ENCODE measurements at places on chromosomes 4 and X. TPM values are rescaled to one million over a fixed set of nuclear protein-coding genes. Genes with fewer than 3 reads are reported as not detected.

DNA sequence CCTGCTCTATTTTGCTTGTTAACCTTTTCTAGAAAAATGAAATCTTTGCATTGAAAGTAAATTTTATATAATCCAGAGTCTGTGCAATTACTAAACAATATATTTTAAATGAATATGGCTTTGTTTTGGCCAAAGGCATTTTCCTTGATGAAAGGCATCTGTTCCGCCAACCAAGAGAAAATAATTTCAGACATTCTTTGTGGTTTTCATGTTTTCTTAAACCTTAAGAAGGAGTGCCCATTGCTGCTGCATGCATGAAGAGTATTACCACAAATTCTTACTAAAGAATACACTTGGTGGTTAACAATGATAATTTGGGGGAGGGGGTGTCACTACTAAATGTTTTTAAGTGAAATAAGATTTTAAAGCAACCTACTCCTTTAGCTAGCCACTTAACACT lies 2.7 kb upstream of the PDGFC start:
- DNase-seq: peak; percentile 58

DNA sequence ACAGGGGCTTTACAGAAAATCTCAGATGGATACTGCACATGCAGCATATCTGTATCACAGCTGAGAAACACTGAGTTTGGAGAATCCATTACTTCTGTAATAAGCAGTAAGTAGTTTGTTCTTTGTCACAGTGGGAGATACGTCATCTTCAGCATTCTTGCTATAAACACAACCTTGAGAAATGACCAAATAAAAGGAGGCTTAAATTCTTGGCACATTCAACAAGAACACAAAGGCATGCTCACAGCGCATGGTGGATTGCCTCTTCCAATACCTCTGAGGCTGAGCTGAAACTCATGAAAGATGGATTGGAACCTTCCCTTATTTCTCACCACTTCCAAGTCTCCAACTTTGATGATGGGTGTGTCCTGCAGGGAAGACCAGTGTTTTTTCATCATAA lies 54.5 kb downstream of the ANXA5 start:
- DNase-seq: no peak

DNA sequence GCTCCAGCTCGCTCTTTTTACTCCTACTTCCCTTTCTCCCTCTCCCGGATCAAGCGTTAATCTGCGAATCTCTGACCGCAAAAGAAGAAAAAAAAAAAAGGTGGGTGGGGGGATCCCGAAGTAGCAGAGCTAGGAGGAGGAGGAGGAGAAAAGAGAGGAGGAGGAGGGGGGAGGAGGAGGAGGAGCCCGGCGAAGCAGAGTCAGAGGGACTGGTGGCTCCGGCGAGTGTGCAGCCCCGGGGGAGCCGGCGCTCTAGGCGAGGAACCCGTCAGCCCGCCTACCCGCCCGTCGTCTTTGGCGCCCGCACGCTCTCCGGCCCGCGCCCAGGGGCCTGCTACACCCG lies at the start of gene NHSL2:
Gene NHSL2 (plus strand): TSS at position 203 of the 343 bp plus-strand sequence.
- DNase-seq: no peak

GRCh38 chr4:40675166-40675565 lies 45.5 kb upstream of the RBM47 start:
- DNase-seq: no peak

DNA sequence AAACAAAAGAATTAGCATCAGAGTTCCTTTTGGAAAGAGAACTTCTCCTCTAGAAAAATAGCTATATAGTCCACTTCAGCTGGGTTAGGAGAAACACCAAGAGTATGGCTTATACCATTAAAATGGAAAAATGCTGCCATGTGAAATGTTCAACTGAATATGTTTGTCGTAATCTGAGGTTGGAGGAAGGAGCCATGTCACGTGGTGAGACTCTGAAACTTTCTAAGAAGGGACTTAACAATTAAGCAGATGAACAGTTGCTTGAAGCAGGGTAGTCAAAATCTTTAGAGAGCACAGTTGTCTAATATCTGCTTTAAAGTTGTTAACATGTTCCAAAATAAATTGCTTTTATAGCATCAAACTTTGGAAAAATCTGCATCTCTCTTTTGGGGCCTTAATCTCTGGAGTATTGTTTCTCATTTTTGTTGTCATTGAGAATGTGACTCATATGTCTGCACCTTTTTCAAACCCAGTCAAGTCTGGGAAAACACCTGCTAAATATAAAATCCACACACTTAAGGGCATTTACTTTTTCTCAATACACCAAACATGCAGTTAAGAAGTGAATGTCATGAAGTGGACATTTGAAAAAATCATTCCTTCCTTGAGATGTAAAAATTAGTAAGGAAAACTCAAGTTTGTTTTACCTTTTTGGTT lies 168.8 kb upstream of the PDE5A start:
- DNase-seq: no peak

DNA sequence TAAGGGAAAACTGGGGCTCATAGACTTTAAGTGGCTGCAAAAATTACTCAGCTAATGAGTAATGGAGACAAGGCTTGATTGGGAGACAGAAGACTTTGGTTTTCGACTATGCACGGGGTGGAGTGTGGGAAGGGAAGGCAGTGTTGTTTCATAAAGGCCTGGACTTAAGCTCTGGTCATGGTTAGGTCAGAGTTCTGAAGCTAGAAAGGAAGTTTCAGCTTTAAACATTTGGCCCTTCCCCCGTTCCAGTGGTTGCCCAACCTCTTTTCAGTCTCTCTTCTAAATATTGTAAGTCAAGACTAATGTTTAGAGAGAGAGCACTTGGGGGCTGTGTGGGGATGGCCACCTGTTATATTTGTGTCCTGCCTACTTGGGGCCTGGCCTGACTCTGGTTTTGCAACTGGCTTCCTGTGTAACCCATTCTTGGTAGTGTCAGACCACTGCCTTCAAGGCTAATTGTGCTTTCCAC lies 21.0 kb downstream of the MSN start:
- DNase-seq: peak; percentile 71

GRCh38 chr4:140382732-140383131 lies 9.3 kb downstream of the SCOC start:
- DNase-seq: no peak

- no peak for DNase-seq
Measured at GRCh38 chr4:151717314-151717713, 43.5 kb downstream of the GATB start.

- DNase-seq: no peak
Measured at GRCh38 chr4:78558410-78558809, 6.8 kb downstream of the ANXA3 start.

Gene ATRX
- 72.4 TPM for total RNA-seq

GRCh38 chr4:105430811-105431210 lies 43.1 kb downstream of the PPA2 start:
- DNase-seq: no peak

GRCh38 chrX:154419688-154420401 lies 8.5 kb downstream of the TAFAZZIN start:
- DNase-seq: no peak

Gene EFHC2
- total RNA-seq: 0.21 TPM

GRCh38 chrX:20330545-20330944 lies 63.8 kb upstream of the RPS6KA3 start:
- DNase-seq: no peak

Gene KLHL4
- 13.0 TPM for total RNA-seq

- no peak for DNase-seq
Measured at GRCh38 chrX:11558972-11559371, 106.7 kb downstream of the ARHGAP6 start.

GRCh38 chrX:106891762-106892460 lies 11.2 kb downstream of the RIPPLY1 start:
- no peak for DNase-seq

Gene TLR8
- total RNA-seq: not detected

GRCh38 chrX:105126201-105126600 lies 94.3 kb downstream of the TEX13A start:
- DNase-seq: no peak

GRCh38 chr4:128393101-128393704 lies 105.6 kb upstream of the PGRMC2 start:
- peak; percentile 71 for DNase-seq

Gene SORCS2
- total RNA-seq: 4.4 TPM

GRCh38 chr4:171880136-171880535 lies 66.9 kb downstream of the GALNTL6 start:
- DNase-seq: peak; percentile 62

- DNase-seq: peak; percentile 4
Measured at GRCh38 chrX:73214426-73215094, at the start of gene NAP1L2. Gene NAP1L2 (minus strand): TSS chrX:73214851. CDS start chrX:73214492, 359 bp downstream.

- DNase-seq: peak; percentile 72
Measured at GRCh38 chr4:113020966-113021365, 28.5 kb upstream of the ANK2 start.

- no peak for DNase-seq
Measured at GRCh38 chr4:42411803-42412202, 14.5 kb downstream of the SHISA3 start.

DNA sequence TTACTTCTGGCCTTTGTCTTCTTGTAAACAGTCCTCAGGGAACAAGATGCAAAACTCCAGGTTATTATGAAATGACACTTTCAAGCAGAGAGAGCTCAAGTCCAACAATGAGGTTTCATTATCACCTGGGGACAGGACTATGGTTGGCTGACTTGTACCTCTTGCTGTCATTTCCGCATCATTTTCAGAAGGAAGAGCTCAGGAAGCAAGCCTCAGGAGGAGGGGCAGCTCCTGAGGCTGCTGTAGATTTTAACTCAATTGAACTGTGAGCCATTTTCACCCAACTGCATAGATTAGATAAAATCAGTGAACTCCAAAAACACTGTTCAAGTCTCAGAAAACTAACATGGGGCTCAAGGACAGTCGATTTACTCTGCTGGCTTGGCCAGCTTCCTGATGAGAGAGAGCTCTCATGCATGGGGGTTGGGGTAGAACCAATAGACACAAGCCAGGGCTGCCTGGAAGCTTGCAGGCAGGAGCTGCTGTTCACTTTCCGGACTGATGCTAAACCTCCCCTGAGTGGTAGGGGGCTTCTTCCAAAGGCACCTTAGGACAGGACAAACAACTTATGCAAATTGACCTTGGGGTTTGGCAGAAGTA lies 23.6 kb downstream of the TMEM255A start:
- no peak for DNase-seq

- DNase-seq: no peak
Measured at GRCh38 chr4:53712408-53713020, 121.2 kb upstream of the LNX1 start.

GRCh38 chr4:11739992-11740391 lies 311.3 kb upstream of the HS3ST1 start:
- DNase-seq: no peak

DNA sequence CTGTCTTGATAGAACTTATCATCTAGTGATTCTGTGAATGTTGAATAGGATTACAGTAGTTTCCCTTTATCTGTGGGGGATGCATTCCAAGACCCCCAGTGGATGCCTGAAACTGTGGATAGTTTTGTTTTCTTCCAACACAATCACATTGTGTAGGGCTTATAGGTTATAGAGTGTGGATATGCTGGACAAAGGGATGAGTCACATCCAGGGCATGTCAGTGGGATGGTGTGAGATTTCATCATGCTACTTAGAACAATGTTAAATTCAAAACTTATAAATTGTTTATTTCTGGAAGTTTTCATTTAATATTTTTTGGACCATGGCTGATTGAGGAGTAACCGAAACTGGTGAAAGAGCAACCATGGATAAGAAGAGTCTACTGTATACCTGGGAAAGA lies 432.3 kb upstream of the ATOH1 start:
- DNase-seq: no peak

DNA sequence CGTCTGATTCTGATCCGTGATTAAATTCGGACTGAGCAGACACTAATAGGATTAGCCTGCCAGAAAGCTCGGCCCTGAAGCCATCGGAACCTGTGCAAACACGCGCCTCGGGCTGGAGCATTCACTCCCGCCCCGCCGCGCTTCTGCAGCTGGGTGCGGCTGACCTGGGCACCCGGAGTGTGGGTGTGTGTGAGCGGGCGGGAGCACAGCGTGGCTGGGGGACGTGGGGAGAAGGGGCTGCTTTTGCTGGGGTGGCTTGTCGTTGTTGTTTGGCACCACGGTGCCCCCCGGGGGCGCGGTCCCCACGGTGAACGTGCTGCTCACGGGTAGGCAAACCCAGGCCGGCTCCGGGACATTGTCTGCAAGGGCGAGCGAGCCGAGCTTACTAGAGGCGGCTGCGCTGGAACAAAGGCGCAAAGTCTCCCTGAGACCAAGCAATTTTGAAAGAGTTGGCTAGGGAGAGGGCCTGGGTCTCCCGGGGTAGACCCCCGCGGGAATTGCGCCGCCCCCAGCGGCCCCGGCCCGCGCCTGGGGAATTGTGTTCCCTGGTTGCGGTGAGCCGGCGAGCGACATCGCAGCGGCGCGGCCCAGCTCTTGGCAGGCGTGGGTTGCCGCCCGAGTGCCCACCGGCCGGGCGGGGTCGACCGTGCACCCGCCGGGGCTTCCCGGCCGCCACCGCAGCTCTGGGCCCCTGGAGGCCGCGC lies 1.4 kb downstream of the MAMLD1 start:
- no peak for DNase-seq

Gene MAGED4B
- 57.4 TPM for total RNA-seq

- no peak for DNase-seq
Measured at GRCh38 chrX:133290076-133290475, 71.9 kb upstream of the TFDP3 start.

- DNase-seq: no peak
Measured at GRCh38 chrX:6432226-6432625, 102.7 kb downstream of the VCX3A start.

- no peak for DNase-seq
Measured at GRCh38 chr4:95499291-95499696, 49.5 kb downstream of the UNC5C start.

GRCh38 chr4:56181140-56181953 lies 205.9 kb downstream of the AASDH start:
- no peak for DNase-seq

DNA sequence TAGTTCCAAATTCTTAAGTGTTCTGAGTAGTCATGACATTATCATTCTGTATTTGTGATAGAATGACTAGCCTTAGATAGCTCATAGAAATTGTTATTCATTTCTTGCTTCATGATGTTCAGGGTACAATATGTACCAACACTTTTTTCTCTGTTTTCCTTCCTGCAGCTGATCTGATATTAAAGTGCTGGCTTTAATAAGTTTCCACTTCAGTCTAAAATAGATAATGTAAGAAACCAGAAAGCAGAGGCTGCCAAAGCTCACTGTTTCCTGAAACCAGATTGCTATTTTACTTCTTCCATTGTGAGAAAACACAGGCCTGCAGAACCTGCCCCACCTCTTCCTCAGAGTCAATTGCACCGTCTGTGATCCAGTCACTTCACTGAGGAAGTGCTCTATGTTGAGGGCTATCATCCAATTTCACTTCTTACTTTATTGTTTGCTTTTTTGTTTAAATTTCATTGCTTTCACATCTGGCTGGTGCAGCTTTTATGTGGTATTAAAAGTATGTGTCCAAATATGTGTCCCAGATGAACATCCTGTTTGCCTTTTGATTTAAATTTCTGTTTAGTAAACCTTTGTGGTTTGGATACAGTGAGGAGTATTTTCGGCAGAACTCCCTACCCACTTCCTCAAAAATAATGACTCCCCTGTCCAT lies 652.1 kb downstream of the ANKRD50 start:
- peak; percentile 54 for DNase-seq

Gene MSX1
- total RNA-seq: 15.1 TPM

- no peak for DNase-seq
Measured at GRCh38 chr4:26001413-26001812, 87.4 kb downstream of the SMIM20 start.

Measured in myocyte (in vitro differentiated cells).